Trophoblast cell (in vitro differentiated cells and primary cell): ENCODE measurements at places on chromosomes 1 and 21.

DNA sequence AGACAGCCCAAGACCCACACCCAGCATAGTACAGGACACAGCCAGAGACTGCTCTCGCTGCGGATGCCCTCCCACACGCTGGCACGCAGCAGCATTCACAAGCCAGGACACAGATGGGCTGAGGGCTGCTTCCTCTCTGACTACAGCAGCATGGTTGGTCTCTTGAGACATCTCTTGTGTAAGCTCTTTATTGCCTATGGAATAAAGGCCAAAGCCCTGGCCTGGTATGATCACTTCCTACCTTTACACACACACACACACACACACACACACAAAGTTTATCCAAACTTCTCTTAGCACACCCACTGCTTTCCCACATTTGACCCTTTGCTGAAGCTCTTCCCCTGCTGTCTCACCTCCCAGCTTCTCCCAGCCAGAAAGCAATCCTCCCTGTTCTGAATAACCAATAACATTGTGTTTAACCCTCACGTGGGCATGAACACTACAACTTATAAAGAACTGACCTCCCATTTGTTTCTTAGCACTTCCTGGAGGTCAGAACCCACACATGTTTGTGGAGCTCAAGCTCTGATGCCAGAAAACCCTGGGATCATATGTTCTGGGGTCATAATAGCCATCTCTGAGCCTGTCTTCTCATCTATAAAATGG, 1.2 kb upstream of the LUZP1 start:
- peak; percentile 40 for DNase-seq

GRCh38 chr1:153659175-153659534, 652 bp downstream of the SNAPIN start:
- no peak for DNase-seq

DNA sequence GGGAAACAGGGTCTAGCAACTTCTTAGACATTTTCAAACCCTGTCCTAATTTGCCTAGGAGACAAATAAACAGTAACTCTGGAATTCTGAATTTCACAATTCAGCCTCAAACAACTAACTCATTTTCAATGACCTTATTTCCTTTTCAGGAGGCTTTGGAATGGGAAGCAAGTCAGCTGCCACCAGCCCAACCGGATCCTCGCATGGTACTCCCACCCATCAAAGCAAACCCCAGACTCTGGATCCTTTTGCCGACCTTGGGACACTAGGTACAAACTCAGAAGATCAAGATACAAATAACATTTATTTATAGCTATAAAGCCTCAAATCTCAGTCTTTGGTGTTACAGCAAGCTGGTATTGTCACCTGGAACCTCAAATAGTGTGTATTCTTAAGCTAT, 18.9 kb upstream of the LEPR start:
- no peak for DNase-seq

DNA sequence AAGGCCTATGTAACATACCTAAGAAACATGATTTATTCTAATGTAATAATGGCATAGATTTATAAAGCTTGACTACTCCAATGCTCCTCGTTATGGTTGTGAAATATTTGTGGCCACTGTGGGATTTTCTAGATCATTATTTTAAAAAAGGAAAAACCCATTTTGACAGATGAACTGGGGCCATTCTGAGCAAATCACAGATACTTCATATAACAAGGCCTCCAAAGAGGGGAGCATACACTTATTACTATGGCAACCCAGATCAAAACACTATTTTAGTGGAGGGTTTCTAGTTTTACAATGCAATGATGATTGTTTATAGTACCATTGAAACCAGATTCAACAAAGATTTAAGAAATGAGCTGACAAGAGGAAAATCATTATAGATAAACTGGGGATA, 346.6 kb downstream of the ZNF326 start:
- DNase-seq: no peak

DNA sequence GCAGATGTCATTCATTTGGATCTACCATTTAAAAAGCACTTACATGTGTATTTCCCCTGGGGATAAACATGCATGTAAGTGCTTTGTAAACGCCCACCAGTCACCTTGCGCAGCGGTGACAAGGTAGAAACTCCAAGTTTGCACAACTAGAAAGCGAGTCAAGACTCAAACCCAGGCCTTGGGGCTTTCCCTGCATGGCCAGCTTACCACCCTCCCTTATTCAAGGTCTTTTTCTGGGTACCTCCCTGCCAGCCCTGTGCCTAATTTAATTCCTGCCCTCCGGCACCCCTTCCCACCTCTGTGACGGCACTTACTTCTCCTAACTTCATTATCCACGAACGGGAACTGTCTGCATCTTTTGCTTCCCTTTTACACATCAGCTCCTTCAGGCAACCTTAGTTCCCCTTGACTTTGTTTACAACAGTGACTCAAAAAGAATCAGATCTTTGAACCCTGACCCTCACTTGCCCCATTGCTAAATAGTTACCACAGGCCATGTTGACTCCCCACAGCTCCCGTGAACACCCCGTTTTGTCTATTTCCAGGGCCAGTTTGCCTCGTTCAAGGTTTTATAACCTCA, 138.3 kb upstream of the ETS2 start:
- DNase-seq: no peak

- DNase-seq: peak; percentile 74
Measured at GRCh38 chr1:13605159-13605558, 21.5 kb downstream of the PDPN start.

- peak; percentile 22 for DNase-seq
Measured at GRCh38 chr21:22399681-22400514, 1401.7 kb downstream of the NCAM2 start.

GRCh38 chr1:103254691-103255090, 146.4 kb upstream of the COL11A1 start:
- no peak for DNase-seq

DNA sequence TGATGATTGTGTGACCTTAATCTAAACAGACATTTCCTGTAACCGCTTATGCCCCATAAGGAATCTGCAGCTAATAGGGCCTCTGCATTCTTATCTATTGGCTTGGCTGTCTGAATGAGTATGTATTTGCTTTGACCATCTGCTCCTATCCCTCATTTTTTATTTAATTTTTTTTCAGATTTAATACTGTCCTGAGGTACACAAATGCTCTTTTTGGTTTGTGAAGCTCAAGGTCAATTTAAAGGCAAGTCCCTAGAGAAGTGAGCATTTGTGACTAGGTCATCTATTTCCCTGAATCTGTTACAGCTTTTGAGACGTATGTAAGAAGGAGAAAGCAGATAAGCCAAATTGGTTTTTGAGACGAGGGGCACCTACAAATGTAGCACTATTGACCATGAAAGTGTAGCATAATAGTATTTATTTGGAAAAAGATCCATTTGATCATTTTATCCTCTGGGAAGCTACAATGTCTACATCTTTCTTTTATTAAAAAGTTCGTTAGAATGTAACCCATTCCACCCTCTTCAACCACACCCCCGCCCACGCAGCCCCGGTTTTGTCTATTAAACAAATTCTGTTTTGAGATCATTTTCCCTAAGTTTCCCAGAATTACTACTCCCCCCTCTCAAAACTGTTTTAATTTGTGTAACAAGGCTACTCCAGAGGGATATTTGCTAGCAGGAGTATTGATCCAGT, 69.2 kb upstream of the HSPA13 start:
- no peak for DNase-seq

DNA sequence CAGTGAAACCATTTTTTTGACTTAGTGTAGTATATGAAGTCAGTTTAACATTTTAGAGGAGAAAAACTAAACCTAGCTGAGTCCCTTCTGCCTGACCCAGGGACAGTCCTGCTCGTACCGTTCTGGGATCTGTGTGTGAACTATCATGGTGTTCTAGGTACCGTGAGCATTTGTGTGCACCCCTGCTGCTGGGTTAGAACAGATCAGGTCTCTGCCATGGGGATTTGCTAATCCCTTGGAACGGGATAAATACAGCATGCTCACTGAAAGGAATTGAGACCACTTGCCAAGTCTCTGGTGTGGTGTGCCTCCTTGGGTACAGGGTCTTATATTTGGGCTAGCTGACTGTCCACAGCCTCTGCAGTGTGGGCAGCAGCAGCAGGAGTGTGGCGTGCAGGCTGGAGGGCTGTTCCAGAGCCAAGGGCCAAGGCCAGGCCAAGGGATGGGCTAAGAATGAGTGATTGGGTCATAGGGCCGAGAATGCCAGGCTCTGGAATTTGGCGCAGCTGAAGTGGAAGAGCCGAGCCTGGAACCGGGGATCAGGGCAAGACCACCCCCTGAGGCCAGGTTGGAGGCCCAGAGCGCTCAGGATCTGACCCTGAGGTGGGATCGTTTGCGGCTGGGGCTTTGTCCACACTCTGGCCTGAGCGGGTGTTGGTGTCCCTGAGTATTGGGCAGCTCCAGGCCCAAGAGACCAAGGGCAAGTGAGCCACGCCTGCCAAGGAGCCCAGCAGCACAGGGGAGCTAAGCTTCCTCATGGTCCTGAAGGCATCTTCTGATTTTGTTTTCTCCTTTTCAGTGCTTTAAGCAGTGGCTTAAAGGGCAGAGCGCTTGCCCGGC, 66.3 kb downstream of the VPS26C start:
- DNase-seq: no peak

DNA sequence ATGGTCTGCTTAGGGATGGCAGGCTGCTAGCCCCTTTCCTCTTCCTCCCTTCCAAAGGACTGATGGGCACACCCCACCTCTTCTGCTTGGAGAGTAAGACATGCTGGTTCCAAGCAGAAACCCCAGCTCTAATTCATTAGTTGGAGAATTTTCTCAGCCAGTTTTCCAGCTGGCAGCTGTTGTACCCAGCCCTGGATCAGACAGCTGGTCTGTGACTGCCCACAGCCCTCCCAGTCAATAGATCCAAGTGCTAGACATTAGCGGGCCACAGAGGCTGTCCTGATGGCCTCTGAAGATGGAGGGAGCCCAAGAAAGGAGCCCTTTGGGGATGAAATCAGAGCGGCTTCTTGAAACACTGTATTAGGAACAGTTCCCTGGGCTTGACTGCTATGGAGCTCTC, 35.8 kb downstream of the ACOT11 start:
- no peak for DNase-seq

DNA sequence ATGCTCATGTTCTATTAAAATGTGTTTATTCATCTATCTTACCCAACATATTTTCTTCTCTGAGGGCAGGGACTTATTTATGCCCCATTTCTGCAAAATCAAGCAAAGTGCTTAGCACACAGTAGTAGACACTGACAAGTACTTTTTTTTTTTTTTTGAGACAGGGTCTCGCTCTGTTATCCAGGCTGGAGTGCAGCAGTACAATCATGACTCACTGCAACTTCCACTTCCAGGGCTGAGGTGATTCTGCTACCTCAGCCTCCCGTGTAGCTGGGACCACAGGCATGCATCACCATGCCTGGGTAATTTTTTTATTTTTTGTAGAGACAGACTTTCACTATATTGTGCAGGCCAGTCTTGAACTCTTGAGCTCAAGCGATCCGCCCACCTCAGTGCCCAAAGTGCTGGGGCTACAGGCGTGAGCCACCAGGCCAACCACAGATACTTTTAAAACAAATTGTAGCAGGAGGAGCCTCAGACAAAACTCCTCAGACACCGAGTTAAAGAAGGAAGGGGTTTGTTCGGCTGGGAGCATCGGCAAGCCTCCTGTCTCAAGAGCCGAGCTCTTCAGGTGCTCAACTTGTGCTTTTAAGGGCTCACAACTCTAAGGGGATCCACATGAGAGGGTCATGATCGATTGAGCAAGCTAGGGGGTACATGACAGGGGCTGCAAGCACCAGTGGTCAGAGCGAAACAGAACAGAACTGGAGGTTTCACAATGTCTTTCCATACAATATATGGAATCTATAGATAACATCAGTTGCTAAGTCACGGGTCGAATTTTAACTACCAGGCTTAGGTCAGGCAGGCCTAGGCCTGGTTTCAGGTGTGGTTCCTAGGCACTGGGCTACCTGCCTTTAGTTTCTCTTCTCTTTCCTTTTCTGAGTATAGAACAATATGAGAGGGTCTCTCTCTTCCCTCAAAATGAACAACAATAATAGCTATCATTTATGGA, 5.7 kb upstream of the TMEM167B start:
- no peak for DNase-seq

DNA sequence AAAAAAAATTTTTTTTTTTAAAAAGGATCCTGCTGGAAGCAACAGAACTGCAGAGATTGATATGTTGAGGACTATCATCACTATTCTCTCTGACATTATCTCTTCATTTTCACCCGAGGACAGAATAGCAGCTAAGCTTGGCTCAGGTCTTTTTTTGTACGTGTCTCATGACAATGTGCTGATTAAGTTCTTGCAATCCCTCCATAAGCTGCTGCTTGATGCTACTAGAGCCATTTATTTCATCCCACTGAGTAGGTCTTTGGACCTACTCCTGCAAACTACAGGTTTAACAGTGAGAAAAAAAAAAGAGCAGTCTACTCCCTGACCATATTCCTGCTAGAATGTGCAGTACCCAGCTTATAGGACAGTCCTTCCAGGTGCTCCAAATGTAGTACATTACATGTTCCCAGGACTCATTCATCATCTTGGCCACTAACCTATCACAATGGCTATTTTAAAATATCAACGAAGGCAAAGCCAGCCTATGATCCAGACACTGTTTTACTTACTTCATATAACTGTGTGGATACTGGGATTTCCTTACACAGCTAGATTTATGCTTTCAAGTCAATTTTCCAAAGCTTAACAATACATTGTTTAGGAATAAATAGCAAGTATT, 54.1 kb downstream of the ARHGAP29 start:
- DNase-seq: no peak

GRCh38 chr1:205059660-205060059, 16.6 kb downstream of the CNTN2 start:
- no peak for DNase-seq

DNA sequence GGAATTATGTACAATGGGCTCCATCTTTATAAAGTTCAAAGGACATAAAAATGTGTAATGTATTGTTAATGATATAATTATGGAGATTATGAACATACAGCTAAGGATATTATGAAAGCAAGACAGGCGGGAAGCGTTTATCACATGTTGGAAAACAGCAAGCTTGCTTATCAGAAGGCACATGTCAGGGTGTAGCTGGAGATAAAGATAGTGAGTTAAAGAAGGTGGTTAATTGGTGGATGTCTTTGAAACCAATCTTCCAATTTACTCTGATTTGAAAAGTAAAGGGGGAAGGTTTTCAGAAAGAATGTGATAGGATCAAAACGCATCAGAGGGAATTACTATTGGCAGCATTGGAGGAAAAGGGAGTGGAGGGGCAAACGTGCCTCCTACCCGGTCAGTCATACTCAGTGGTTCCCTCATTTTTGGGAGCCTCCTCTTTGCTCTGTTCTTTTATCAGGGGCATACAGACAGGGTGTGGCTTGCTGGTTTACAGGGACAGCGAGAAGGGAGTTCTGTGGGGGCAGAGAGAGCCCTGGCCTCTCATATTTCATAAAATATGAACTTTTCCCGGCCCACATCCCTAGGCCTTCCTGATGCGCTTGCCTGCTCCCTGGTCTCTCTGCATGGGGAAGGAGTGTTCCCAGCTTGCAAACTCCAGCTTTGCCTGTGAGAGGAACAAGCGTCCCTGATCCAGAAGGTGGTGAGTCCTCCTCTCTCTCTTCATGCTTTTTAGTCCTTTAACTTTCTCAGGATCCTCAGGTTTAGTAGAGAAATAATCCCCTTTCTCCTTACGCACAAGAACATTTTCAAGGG, 8.0 kb upstream of the SVBP start:
- no peak for DNase-seq

- DNase-seq: no peak
Measured at GRCh38 chr1:216643176-216643575, 80.1 kb downstream of the ESRRG start.

GRCh38 chr1:12622506-12622905, 4.5 kb upstream of the DHRS3 start:
- DNase-seq: no peak

- DNase-seq: peak; percentile 95
Measured at GRCh38 chr1:205273551-205273982, 45.8 kb downstream of the TMCC2 start.

- DNase-seq: peak; percentile 37
Measured at GRCh38 chr1:19949016-19949415, 25.6 kb upstream of the PLA2G2E start.
